Mammary epithelial cell (primary cell): ENCODE measurements at places on chromosomes 16 and 17.

- no peak for DNase-seq
Observed at GRCh38 chr16:72664056-72664508, 383.8 kb downstream of the ZFHX3 start.

GRCh38 chr16:73036074-73036826, 11.7 kb downstream of the ZFHX3 start:
- DNase-seq = no peak

DNA sequence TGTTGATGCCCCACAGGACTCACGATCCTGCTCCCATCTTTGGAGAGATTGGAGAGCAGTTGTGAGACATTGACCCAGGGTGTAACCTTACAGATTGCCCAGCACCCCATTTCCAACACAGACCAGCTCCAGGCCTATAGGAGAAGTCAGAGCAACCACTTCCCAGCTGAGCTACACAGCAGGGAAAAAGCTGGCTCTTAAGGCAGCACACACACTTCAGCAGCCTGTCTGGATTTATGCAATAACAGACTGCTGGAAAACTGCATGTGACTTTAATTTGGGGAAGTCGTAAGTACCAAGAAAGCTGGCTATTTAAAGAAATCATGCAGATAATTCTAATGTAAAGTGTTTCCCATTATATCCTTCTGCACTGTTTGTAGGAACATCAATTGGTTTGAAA, 30.8 kb downstream of the NOG start:
- DNase-seq = no peak

DNA sequence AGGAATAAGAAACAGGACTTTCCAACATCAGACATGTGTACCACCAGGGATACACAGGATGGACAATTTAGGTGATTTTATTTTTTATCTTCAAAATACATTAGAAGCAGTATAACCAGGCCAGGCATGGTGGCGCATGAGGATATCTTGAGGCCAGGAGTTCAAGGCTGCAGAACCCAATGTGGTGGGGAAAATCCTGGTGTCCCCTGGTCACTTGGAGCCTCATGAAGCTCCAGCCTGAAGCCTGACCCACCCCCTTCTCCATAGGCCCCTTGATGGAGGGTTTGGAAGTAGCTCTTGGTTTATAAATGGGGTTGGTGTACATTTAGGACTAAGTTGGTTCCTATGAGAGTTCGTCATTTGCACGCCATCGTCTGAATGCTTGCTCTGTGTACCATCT, 88.6 kb downstream of the MYH11 start:
- DNase-seq = no peak
